ENCODE measurements at places on chromosomes 12 and 14.

DNA sequence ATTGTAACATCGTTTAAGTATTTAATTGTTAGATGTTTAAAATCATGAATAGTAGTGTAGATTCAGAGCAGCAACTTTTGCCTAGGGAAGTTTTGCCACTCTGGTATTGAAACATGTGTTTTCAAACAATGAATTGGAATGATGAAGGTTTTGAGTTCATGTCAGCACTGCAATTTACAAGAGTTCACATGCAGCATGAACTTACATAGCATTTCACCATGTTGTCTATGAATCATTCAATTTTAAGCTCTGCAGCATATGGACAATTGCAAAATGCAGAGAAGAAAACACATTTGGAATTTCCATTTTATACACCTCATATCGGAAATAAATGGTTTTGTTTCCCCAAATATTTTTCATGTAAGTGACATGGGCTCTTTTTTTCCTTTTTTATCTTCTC, 170.7 kb upstream of the CDKN3 start:
- no peak for DNase-seq

DNA sequence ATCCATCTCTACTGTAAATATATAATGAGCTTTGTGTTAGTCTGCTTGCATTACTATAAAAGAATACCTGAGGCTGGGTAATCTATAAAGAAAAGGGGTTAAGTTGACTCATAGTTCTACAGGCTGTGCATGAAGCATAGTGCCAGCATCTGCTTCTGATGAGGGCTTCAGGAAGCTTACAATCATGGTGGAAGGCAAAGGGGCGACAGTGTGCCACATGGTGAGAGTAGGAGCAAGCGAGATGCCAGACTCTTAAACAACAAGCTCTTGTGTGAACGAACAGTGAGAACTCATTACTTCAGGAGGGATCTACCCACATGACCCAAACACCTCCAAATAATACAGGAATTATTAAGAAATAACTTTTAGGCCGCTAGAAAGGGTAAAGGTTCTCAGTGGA, 28.1 kb downstream of the APOBEC1 start:
- no peak for DNase-seq

GRCh38 chr12:124507188-124508109, 60.0 kb downstream of the NCOR2 start:
- DNase-seq = no peak

DNA sequence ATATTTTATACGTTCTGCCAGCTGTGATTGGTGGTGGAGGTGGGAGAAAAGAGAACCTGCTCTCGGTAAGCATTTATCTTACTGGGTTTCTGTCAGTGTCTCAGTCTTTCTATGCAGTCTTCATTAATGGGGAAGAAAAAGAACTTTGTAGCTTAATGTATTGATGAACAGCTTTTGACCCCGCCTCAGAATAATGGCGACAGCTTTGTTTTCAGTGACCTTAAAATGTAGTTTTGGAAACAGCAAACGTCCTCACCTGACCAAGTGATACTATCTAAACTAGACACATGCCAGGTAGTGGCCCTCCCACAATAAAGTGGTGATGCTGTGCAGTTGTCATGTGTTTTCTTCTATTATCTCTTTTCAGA, 1.4 kb downstream of the DACT1 start:
- no peak for DNase-seq

GRCh38 chr14:23348297-23348655, 4.4 kb downstream of the SLC22A17 start:
- no peak for DNase-seq

GRCh38 chr14:78927261-78927660, 757.1 kb downstream of the NRXN3 start:
- DNase-seq = no peak
